Naive thymus-derived CD8-positive, alpha-beta T cell (primary cell): ENCODE measurements at places on chromosomes 1 and 21.

DNA sequence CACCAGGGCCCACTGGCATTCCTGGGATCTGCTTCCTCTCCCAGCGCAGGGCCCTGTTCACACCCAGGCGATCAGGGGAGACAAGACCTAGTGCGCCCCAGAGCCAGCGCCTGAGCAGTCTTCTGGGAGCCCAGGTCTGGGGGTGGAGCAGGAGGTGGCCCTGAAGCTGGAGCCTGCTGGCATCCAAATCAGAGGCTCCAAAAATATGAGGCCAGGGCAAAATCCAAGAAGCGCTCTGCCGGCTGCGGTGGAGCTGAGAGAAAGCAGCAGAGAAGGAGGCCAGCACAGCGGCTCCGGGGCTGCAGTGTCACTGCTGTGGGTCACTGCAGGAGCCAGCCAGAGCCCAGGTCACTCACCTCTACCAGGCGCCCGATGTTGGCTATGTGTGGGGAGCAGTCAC, 32.7 kb downstream of the SLC66A1 start:
- no peak for DNase-seq

DNA sequence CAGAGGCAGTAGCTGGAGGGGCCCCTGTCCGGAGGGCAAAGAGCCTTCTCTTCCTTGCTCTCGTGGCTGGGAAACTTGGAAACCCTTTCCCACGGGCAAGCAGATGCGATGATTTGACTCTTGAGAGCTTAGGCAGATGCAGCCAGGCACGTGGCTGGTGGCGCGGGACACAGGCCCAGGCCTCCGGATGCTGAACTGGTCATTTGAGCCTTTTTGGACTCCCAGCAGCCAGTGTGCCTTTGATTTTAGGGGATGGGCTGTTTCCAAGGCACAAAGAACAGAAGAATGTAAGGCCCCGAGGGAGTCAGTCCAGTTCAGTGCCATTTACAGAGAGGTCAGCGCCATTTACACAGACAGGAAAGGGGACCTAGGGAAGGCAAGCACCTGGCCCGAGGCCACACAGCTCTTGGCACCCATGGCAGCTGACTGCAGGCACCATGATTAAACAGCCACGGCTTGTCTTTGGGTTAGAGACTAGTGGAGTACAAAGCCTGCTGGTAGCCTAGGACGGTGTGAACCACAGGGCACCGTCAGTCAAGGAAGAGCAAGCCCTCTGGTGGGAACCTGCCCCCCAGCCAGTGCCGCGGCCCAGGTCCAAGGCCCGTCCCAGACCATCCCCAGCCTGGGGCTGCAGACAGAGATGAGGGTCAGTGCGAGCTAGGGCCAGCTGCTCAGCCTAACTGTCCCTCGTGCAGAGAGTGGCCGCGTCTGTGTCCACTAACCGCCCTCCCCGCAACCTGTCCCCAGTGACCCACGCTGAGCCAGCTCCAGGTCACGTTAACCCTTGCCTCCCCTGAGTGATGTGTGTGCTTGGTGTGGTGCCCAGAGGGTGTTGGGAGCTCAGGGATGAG, 20.4 kb upstream of the CCDC27 start:
- DNase-seq = no peak

GRCh38 chr1:21491488-21492355, 17.5 kb upstream of the ALPL start:
- no peak for DNase-seq

- DNase-seq = no peak
Measured at GRCh38 chr1:36561361-36561724, 78.6 kb upstream of the CSF3R start.

- DNase-seq = no peak
Measured at GRCh38 chr1:46550751-46551231, 656 bp downstream of the KNCN start.

DNA sequence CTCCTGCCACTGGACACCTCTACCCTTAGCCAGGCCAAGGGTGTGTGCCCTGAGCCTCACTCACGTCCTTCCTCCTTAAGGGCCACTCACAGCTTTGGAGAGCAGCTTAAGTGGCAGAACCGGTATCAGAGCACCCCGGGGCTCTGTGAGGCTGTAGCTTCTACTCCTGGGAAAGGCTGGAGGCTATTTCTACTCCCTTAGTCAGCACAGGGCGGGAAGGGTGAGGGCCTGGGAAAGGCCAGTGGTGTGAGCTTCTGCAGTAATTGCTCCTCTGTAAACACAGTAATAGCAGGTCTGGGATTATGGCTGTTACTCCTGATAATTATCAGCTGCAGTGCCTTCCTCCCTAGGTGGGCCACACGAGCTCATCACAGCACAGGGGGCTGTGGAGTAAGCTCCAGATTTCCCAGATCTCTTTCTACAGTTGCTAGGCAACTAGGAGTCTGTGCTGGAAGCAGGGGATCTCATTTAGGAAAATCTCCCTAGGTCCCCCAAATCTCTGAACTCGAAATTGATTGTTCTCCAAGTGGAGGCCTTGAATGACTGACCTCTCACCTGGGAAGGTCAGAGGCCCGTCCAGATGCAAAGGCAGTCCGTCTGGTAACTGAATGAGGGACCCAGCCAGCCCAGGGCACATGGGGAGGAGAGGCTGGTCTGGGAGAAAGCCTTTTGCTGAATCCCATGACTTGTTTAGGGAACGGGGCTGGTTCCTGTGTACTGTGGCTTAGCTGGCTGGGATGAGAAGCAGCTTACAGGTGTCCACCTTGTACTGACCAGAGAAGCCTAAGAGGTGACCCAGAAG, 29.3 kb downstream of the IER5 start:
- DNase-seq = no peak

GRCh38 chr1:32464716-32465577, at the start of gene ZBTB8B:
Gene ZBTB8B (plus strand): TSS chr1:32465072. CDS start chr1:32470625, 5,553 bp downstream.
- DNase-seq = peak; percentile 41

GRCh38 chr1:15354580-15354965, 55.1 kb upstream of the EFHD2 start:
- DNase-seq = no peak

DNA sequence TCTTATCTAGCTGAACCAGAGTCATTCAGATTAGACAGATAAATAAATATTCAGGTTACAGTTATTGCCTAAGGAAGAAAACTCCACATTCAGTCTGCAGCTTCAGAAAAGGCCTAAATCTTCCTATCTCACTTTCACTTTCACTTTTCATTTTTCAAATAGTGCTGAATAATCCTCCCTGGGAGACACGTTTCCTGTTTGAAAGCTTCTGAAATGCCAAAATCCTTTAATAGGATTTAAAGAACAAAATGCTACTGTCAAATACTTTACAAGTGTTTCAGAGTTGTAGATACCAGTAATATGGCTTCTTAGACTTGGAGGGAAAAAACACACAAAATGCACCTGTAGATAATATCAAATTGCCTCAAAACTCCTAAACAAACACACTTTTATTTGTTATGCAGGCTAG, 3.9 kb downstream of the PSMB2 start:
- DNase-seq = no peak

DNA sequence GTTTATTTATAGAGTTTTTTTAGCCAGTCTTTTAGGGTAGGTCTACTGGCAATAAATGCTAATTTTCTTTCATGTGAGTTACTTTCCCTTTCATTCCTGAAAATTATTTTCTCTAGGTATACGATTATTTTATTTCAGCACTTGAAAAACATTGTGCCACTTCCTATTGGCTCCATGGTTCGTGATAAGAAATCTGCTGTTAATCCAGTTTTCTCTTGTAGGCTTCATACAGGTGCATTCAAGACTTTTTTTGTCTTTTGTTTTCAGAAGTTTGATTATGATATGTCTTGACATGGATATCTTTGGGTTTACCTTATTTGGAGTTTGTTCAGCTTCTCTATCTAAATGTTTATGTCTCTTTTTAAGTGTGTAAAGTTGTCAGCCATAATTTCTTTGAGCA, 148.3 kb downstream of the HS2ST1 start:
- no peak for DNase-seq

DNA sequence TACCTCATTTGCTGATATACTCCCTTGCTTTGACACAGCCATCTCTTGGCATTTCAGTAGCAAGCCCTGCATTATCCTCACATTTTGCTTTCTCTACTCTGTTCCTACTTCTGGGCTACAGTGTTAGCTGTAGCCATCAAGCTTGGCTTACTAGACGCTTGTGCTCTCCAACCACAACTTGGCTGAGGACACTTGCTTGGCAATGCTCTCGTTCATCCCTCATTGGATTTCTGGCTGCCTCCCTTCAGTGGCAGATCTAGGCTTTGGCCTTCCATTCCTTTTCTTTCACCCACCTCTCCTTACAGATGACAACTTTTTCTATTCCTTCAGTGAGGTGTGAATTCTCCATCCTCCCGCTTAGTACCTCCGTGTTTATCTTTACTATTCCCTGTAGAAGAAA, 428.7 kb upstream of the LRRC7 start:
- no peak for DNase-seq

GRCh38 chr1:225418598-225418997, 9.2 kb downstream of the LBR start:
- no peak for DNase-seq

GRCh38 chr1:79161077-79161476, 154.5 kb upstream of the ADGRL4 start:
- DNase-seq = no peak

DNA sequence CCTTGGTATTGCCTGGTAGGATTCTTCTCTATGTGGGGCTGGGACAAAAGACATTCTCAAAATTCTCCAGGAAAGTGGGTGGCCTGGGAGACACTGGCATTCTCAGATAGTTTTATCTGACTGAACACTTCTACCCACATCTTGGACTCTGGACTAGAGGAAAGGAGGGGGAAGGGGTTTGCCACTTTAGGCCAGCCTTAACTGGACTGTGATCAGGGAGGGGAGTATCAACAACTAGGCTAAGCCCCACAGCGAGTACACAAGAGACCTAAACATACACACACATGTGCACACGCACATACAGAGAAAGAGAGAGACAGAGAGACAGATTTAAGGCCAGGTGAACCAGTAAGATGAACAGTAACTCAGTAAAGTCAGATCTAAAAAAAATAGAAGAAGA, 1.2 kb upstream of the SEMA6C start:
- no peak for DNase-seq

DNA sequence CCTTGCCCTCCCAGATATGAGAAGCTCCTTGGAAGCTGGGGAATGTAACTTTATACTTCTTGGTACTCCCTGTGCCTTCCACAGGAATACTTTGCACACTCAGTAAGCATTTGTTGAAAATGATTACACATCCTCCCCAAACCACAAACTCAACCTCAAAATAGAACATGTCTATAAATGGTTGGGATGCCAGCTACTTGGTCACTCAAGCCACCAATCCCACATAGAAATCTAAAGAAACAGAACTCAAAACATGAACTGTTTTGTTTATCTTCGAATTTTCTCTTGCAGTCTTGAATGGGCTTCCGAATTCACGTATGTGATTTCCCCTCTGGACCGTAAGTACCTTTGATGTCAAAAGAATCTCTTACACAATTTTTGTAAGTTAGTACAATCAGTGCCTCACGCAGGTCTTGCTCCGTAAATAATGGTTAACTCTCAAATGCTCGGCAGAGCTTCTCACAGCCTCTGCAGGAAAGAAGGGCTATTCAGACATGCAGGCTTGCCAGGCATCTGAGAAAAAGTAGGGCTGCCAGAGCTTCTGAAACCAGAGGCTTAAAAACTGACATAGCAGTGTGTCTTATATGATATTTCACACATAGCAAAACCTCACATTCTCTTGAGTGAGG, 26.9 kb downstream of the SORT1 start:
- DNase-seq = no peak

- no peak for DNase-seq
Measured at GRCh38 chr1:167000546-167000945, 11.5 kb downstream of the MAEL start.

GRCh38 chr21:19566975-19567374, 1163.4 kb upstream of the TMPRSS15 start:
- no peak for DNase-seq

- DNase-seq = no peak
Measured at GRCh38 chr1:25780318-25781129, 19.5 kb upstream of the SELENON start.

DNA sequence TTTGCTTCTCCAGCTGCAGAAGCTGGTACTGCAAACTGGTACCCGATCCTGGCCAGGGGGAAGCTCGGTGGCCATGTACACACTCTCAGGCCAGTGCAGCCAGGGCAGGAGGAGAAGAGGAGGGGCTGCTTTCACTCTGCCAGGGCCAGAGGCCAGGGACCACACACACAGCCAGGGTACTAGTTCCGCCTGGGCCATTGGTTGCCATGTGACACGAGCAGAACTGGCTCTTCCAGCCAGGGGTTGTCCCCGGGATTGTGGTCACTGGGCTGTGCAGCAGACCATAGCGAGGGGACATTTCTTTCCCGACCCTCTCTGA, 3.7 kb upstream of the SHISAL2A start:
- DNase-seq = no peak

- DNase-seq = no peak
Measured at GRCh38 chr1:184237588-184237987, 149.2 kb upstream of the C1orf21 start.

- no peak for DNase-seq
Measured at GRCh38 chr1:192629612-192630011, 6.3 kb upstream of the RGS13 start.

DNA sequence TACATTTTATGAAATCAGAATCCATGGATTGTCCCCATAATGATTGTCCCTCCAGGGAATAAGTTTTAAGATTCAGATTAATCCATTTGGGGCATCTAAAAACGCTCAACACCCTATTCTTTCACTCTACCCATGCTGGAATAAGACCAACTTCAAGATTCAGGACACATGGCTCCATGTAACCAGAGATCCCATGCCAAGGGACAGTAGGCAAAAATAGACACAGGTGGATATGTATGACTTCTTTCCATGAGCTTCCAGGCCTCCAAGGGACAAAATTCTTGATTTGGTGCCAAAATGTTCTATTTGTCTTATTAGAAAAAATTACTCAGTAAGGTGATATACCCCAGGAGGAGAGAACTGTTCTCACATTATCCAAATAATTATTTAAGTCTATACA, 178.8 kb downstream of the NRIP1 start:
- no peak for DNase-seq

GRCh38 chr1:242623756-242624155, 99.3 kb upstream of the PLD5 start:
- DNase-seq = no peak

DNA sequence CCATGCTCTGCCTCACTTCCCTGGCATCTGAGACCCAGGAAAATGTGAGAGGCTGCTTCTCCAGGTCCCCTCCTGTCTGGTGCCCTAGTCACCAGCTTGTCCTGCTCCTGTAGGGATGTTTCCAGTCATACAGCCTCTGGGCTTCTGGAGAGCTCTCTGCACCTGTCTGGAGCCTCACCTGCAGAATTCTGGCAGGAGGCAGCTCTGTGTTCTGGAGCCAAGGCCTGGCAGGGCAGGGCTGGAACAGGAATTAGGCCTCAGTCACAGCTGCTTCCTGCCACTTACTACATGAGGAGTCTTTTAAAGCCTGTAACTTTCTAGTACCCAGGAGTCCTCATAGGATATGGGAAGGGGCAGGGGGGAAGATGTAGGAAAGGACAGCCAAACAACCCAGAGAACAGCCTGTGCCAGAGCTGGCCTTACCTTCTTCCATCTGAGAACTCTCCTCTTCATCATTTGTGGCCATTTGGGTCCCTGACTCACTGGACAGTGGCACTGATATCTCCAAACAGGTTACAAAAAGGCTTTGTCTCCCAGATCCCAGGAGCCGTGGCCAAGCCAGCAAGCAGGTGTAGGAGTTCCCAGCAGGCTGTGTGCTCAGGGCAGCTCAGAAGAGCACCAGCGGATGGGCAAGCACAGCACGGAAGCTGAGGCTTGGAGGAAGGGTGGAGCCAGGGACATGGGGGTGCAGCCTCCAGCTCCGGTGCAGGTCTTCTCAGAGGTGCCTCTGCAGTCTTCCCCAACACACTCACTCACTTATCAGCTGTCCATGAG, 31.4 kb upstream of the ARTN start:
- no peak for DNase-seq

- DNase-seq = no peak
Measured at GRCh38 chr1:234430691-234431090, 48.3 kb downstream of the TARBP1 start.
